Stimulated activated CD8-positive, alpha-beta memory T cell treated with anti-CD3 and anti-CD28 coated beads, Interleukin-4, amount 100 ng/mL, for 1 hour (primary cell): ENCODE measurements at places on chromosomes 13 and 19.

GRCh38 chr19:15323496-15324235, 8.7 kb downstream of the BRD4 start:
- DNase-seq, result no peak

- DNase-seq, result no peak
Observed at GRCh38 chr13:106568299-106569003, 514 bp upstream of the ARGLU1 start.

DNA sequence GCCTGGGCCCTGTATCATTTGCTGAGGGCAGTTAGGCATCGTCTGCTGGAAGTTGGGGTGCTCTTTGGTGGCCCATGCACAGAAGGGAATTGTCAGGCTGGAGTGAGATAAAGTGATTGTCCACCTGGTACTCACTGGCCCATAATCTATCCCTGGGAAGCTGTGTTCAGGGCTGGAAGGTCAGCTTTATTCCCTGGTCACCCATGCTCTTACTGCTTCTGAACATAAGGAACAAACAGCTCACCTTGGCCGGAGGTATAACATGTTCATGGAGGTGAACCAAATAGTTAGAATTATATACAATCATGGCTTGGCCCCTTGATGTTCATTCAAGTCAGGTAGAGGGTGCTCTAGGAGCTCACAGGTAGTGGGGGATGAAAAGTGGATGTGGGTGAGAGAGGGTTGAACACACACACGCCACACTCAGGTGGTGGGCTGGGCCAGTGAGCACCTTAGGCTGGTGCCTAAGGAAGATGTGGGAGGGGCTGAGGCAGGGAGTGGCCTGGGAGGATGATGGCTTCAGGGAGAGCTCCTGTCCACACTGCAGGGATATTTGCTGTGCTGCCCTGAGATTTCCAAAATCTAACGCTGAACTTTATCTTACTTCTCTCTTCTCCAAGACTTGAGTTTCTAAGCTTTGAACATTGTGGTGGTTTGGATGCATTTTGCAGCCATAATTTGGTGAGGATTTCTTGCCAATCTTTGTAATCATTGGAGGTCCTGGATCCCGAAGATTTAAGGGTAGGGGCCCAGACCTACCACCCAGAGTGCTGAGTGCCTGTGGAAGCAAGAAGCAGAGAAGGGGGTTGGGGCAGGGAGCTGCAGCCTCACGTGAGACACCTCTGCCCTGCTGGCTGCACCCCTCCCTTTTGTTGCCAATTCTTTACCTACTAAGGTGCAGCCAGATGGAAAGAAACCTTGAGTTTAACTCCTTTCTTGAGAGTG, 420.6 kb downstream of the ZNF536 start:
- DNase-seq, result no peak

GRCh38 chr13:98877936-98878335, 99.9 kb downstream of the DOCK9 start:
- DNase-seq, result no peak

- DNase-seq, result no peak
Observed at GRCh38 chr19:55688422-55689218, 13.6 kb downstream of the EPN1 start.

- DNase-seq, result no peak
Observed at GRCh38 chr19:10290876-10291553, 1.3 kb downstream of the ICAM5 start.

GRCh38 chr13:101785858-101786257, 333.4 kb downstream of the ITGBL1 start:
- no peak for DNase-seq

DNA sequence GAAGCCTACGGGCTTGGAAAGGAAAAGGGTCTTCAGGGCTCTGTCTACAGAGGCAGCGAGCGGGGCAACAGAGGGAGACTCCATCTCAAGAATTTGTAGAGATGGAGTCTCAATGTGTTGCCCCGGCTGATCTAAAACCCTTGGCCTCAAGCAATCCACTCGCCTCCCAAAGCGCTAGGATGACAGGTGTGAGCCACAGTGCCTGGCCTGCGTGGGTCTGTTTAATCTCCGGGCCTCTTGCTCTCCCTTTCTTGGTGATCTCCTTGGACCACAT, 8.1 kb downstream of the RPS9 start:
- DNase-seq, result no peak

GRCh38 chr13:52925775-52926285, 77.4 kb upstream of the PCDH8 start:
- no peak for DNase-seq

GRCh38 chr13:33721724-33722123, 96.2 kb upstream of the RFC3 start:
- DNase-seq, result no peak

DNA sequence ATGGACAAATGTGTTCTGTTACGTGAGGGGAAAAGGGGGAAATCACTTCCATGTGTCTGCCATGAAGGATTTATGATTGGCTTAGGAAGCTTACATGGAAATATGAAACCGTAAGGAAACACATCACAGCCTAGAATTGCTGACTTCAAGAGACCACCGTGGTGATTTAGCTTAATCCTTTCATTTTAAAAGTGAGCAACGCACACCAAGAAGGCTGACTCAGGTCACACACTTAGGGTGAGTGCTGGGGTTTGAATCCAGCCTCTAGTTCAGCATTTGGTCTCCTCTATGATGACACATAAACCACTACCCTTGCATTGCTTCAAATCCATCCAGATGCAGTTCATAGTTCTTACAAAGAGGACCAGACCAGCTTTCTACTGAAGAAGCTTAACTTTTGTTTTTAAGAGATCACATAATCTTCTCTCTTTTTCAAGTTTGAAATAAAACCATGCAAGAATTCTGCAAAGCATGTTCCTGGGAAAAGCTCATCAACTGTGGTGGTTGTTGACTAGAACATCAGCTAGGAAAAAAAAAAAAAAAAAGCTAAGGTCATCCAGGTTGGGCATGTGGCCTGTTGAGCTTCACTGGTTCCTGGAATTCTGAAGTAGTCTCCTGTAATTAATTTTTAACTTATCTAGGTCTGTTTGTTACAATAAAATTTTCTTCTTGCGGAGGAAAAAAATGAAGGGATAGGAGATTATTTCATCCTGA, 60.2 kb upstream of the KL start:
- DNase-seq, result no peak

- no peak for DNase-seq
Observed at GRCh38 chr19:17113127-17113785, 37.7 kb downstream of the MYO9B start.

GRCh38 chr13:43785650-43786471, 911 bp downstream of the ENOX1 start:
- no peak for DNase-seq

GRCh38 chr13:111792956-111793355, 274.0 kb upstream of the SOX1 start:
- no peak for DNase-seq

- no peak for DNase-seq
Observed at GRCh38 chr19:21691661-21692060, 75.7 kb downstream of the ZNF100 start.

DNA sequence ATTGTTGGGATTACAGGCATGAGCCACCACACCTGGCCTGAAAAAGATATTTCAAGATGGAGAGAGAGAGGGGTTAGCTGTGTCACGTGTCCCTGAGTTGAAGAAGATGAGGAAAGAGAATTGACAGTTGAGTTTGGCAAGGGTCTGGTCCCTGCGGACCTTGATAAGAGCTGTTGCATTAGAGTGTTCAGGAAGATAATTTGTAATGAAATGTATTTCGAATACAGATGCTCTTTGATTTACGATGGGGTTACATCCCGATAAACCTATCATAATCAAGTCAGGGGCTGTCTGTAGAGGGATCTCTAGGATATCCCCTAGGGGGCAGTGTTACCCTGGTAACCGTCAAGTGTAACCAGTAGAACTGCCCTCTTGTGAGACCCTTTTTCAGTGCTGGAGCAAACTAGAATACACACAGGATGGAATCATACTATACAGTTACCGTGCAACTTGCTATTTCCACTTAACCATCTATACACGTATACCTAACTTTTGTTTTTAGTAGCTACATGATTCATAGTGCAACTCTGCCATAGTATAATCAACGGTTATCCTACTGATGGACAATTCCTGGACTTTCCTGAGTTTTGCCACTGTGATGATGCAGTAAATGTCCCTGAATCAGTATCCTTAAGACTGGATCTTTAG, 1.5 kb upstream of the ELOF1 start:
- DNase-seq, result no peak

- DNase-seq, result no peak
Observed at GRCh38 chr13:71977028-71977427, 110.0 kb upstream of the DACH1 start.

- no peak for DNase-seq
Observed at GRCh38 chr13:57846600-57847173, 215.1 kb downstream of the PCDH17 start.

GRCh38 chr13:50361282-50361681, 346.0 kb downstream of the KCNRG start:
- DNase-seq, result no peak

DNA sequence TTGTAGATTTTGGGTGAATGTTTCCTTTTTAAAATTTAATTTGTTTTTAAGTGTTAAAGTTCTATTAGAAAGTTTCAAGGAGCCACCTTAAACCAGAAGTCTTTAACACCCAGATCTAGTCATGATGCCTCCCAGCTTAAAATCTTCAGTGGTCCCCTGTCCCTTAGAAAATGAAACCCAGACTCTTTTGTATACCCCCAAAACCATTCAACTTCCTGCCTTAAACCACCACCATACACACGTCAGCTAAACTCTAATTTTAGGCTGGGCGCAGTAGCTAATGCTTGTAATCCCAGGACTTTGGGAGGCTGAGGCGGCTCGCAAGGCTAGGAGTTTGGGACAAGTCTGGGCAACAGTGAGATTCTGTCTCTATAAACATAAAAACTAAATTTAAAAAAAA, 37.9 kb downstream of the N4BP2L1 start:
- DNase-seq, result no peak

- no peak for DNase-seq
Observed at GRCh38 chr19:18147396-18147795, 5.6 kb upstream of the PIK3R2 start.

- no peak for DNase-seq
Observed at GRCh38 chr19:33295621-33296487, 6.5 kb downstream of the CEBPA start.

DNA sequence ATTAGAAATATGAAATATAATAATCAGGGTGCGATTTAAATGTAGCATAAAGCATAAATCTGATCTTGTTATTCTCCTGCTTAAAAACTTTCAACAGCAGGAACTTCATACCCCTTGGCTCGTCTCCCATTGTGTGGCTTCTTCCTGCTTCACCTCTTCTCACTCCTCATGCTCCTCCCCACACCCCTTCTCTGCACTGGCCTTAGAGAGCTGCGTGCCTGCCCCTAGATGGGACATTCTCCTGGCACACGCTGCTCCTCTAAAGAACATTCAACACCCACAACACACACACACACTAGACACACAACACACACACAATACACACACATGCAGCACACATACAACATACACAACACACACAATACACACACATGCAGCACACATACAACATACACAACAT, 104.6 kb upstream of the RAP2A start:
- DNase-seq, result no peak

- DNase-seq, result no peak
Observed at GRCh38 chr13:29318741-29319140, 276.7 kb downstream of the SLC7A1 start.

DNA sequence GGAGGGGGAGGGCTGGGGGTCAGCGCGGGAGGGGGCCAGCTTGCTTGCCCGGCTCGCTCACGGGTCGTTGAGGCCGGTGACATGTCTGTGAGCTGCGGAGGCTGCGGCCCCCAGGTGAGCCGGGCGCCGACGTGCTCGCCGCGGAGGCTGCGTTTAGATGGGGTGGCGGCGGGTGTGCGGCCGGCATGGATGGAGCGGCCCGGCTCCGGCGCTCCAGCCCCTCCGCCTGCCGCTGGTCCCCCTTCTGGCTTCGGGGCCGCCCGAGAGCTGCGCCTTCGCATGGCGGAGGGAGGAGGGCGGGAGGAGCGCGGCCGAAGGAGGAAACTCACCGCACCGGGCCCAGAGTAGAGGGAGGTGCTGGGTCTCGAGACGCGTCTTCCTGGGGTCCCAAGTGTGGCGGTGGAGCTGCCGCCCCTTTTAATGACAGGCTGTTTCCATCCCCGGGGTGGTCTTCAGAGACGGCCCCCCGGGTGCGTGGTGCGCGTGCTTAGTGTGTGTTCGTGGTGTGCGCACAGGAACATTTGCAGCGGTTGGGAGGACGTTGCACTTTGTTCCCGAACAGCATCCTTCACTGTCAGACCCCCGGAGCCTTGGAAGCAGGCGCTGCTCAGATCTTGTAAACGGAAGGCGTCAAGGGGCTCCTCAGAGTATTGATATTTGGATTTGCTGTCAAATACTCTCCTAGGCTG, at the start of gene AKAP11:
Gene AKAP11 (plus strand): TSS at position 38 of the 689 bp plus-strand sequence. CDS start 14,197 bp downstream, outside the sequence.
- peak; percentile 15 for DNase-seq

- DNase-seq, result no peak
Observed at GRCh38 chr13:50161052-50161451, 145.8 kb downstream of the KCNRG start.

GRCh38 chr13:77323858-77324257, 3.0 kb downstream of the MYCBP2 start:
- no peak for DNase-seq
